Glomerular endothelial cell (primary cell): ENCODE measurements at places on chromosomes 13 and 19. TPM values are rescaled to one million over a fixed set of nuclear protein-coding genes. Genes with fewer than 3 reads are reported as not detected.

ZBTB32 gene
- total RNA-seq = not detected in 2 replicates

PCDH8 gene
- not detected in 2 replicates for total RNA-seq

PSG6 gene
- not detected in 2 replicates for total RNA-seq

SCN1B gene
- 4.7 and 21.2 TPM in 2 replicates for total RNA-seq

ACP7 gene
- total RNA-seq = not detected in 2 replicates

PLVAP gene
- total RNA-seq = 5.4 and 22.9 TPM in 2 replicates

CERS1 gene
- total RNA-seq = 10.9 and 12.3 TPM in 2 replicates

NAXD gene
- total RNA-seq = 16.0 and 19.6 TPM in 2 replicates

LGALS4 gene
- total RNA-seq = 0.47 TPM in 1 of 2 replicates, not detected in the other

MZF1 gene
- total RNA-seq = 18.6 and 23.1 TPM in 2 replicates

LSM4 gene
- 201 and 204 TPM in 2 replicates for total RNA-seq

DNA sequence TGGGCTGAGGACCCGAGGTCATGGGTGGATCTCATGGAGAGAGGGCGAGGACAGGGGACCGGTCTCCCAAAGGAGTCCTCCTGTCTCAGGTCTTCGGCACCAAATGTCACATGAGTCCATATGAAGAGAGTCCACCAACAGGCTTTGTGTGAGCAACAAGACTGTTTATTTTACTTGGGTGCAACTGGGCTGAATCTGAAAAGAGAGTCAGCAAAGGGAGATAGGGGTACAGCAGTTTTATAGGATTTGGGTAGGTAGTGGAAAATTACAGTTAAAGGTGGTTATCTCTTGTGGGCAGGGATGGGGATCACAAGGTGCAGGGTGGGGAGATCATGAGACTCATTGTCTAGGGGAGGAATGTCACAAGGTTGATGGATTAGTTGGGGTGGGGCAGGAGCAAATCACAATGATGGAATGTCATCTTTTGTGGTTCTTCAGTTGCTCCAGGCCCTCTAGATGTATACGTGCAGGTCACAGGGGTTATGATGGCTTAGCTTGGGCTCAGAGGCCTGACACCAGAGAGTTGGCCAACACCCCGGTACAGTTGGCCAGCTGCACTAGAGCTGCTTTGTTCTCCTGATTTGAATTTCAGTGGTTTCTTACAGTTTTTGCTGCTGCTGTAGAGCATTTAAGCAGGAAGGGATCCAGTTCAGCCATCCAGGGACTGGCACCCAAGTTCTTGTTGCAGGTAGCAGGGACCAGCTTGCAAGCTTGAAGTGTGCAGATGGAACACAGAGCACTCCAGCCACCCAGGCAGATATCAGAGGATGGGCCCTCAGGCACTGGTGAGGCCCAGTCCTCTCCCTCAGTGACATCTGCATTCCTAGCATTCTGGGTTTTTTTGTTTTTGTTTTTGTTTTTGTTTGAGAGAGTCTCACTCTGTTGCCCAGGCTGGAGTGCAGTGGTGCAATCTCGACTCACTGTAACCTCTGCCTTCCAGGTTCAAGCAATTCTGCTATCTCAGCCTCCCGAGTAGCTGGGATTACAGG, 26.4 kb upstream of the IGFL1 start:
- no peak for DNase-seq

- DNase-seq = no peak
Observed at GRCh38 chr13:54787754-54788153, 1759.1 kb downstream of the OLFM4 start.

DNA sequence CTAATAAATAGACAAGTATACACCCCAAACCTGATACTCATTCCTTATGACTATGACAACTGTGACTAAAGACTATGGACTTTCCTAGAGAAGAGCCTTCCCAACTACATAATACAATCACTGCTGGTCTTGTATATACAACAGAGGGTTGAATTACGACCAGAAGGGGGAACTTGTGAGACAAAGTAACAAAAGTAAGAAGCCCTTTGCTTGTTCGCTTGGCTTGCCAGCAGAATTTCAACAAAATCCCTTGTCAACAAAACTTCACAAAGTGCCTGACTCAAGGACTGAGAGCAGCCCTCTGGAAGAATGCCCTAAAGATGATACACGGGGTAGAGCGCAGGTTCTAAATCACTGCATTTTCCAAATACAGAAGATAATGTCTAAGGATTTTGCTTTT, 99.4 kb downstream of the WASF3 start:
- DNase-seq = no peak

DNA sequence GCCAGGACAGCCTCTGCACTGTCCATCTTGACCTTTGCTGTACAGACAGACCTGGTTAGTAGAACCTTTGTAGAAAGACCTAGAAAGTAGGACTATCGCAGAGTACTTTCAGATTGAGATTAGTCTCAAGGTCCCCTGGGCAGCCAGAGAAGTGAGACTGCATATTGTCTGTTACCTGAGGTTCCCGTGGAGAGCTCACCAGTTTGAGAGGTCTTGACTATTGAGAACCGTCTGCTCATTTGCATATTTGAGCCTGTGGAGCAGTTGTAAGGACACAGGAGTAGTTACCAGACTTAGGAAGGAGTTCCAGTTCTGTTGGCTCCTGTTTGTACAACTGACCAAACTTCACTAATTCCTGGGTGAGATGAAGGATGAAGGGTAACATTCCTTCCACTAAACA, 66.2 kb downstream of the SPATA13 start:
- DNase-seq = no peak

DNA sequence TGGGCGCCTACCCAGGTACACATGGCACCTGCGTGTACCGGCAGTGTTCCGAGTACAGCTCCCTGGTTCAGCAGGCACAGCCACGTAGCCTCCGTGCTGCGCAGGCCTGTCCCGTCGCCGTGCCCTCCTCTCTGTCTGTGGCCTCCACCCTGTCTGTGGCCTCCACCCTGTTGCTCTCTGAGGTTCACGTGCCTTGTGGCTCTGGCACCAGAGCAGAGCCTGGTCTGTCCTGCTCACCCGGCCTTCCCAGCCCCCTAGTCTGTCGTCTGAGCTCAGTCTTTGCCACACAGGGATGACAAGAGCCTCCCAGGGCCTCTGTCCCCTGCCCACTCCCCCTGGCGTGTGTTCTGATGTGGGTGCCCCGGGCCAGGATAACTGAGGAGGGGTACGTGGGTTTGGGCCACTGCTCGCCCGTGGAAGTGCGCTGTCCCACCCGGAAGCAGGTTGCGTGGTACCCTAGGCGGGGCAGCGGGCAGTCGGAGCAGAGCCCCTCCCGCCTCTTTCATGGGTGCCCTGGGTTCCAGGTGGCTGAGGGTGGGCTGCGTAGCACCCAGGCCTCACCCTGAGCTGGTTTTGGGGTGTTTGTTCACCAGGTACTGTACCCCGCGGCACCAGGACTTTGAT, 71.7 kb downstream of the KDM4B start:
- no peak for DNase-seq

- no peak for DNase-seq
Observed at GRCh38 chr13:32234914-32235313, 80.2 kb downstream of the ZAR1L start.

DNA sequence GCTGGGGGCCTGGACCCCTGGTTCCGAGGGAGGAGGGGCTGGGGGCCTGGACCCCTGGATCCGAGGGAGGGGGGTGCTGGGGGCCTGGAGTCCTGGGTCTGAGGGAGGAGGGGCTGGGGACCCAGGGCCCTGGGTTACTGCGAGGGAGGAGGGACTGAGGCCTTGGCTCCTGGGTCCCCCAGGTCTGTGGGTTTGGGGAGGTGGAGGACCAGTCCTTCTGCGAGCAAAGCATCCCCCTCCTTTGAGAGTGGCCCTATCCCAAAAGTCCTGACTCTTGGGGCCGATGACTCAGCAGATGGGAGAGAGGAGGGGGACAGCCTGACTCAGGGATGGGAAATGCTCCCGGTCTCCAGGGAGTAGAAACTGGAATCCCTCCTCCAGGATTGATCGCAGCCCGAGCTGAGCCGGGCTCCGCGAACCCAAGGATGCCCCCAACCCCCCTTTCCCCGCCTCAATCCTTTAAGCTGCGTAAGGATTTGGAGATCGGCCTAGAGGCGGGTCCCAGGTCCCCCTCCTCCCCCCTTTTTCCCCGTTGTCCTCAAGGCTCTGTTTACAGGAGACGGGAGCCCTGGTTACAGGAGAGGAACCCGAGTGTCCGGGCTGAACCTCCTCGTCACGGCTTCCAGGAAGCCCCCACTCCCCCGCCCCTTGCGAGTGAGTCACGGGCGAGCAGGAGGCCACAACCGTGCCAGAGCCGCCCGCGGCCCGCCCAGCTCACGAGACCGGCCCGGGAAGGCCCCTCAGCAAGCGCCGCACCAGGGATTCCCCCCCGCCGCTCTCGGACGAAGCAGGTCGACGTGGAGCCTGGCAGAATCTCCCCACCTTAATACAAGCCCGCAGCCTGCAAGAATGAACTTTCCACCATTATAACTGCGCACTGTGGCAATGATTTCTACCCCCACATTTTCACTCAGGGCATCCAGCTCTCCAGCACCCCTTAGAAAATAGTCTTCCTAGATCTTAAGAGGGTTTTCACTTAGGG, 3.0 kb upstream of the ZFP36 start:
- DNase-seq = no peak

DNA sequence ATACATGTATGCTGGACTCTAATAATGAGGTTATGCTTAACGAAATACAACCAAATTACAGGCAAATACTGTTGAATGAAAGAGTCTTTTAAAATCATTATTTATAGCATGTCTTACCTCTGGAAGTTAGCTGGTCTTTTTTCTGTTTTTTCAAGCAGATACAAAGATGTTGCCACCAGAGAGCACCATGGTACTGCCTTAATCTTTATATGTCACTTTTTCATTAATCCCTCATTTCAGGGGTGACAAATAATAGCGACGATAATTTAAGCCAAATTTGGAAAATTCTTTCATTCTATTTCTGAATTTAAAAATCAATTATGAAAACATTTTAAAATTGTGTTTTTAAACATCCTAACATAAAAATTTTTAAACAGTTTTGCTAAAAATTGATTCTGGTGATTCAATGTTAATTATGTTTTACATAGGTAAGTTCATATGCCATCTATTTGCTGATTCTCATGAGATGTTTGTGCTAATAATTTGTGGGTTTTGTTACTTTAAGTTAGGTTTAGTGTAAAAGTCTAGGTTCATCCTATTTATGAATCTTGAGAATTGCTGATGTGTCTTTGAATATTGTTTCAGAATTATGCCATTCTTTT, 379.3 kb upstream of the SGCG start:
- DNase-seq = no peak

GRCh38 chr19:18915639-18916038, 3.5 kb downstream of the COPE start:
- no peak for DNase-seq

- no peak for DNase-seq
Observed at GRCh38 chr13:109998037-109998436, 211.7 kb upstream of the IRS2 start.

- DNase-seq = no peak
Observed at GRCh38 chr19:12698138-12698537, 1.7 kb upstream of the FBXW9 start.

GRCh38 chr13:51225029-51225428, 2.8 kb downstream of the FAM124A start:
- no peak for DNase-seq

- DNase-seq = no peak
Observed at GRCh38 chr13:71876648-71877255, 9.7 kb upstream of the DACH1 start.

DNA sequence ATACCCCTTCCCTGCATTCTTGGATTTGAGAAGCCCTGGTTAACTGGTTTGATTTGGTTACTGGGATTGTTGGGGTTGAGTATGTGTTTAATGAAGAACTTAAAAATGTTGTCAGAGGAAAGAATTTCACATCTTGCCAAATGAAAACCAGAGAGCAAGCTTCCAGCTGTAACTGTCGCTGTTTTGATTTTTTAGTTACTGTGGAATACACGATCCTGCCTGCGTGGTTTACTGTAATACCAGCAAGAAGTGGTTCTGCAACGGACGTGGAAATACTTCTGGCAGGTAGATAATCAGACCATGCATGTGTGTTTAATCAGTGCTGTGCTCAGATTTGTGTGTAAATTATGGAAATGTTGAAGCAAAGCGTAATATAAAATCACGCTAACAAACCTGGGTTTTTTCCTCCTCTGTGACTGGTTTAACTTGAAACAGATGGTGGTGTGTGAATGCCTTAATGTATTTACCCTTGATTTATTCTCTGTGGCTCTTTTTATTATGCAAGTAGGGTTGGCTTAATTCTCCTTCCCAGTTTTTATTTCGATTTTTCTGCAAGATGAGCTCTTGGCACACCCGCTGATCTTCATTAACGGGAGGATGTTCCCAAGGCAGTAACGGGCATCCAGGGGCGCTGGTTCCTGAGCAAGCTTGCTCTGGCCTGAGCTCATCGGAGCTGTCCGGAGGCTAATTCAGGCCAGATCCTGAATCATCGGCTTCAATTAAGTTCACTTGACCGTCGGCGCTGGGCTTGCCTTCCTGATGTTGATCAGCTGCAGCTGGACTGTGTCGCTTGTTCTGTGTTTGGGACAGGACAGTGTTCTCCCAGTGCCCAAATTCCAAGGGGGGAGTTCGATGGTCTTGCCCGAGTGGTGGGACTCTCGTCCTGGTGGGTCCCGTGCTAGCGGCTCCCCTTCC, 16.0 kb downstream of the UPF1 start:
- DNase-seq = no peak

DNA sequence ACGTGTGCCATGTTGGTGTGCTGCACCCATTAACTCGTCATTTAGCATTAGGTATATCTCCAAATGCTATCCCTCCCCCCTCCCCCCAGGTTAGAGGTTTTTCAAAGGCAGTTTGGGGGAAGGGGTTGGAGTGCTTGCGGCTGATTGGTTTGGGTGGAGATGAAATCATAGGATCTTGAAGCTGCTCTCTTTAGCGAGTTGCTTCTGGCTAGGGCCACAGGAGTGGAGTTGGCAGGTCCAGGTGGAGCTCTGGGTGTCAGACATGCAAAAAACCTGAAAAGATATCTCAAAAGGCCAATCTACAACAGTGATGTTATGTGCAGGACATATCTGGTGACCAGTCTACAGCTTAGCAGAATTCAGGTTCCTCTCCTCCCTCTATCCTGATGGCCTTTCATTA, 32.6 kb upstream of the CXCL17 start:
- DNase-seq = no peak

DNA sequence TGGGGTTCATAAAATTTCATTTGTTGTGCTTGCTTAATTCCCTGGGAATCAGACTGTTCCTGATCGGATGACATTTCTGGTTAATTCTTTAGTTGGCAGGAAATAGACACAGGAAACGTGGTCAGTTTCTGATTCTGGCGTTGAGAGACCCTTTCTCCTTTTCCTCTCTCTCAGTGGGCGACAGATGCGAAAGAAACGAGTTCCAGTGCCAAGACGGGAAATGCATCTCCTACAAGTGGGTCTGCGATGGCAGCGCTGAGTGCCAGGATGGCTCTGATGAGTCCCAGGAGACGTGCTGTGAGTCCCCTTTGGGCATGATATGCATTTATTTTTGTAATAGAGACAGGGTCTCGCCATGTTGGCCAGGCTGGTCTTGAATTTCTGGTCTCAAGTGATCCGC, 10.8 kb downstream of the LDLR start:
- no peak for DNase-seq

GRCh38 chr19:53826876-53827275, 2.8 kb upstream of the NLRP12 start:
- no peak for DNase-seq
